ENCODE measurements at places on chromosomes 11 and 22. TPM values are rescaled to one million over a fixed set of nuclear protein-coding genes. Genes with fewer than 3 reads are reported as not detected.

DNA sequence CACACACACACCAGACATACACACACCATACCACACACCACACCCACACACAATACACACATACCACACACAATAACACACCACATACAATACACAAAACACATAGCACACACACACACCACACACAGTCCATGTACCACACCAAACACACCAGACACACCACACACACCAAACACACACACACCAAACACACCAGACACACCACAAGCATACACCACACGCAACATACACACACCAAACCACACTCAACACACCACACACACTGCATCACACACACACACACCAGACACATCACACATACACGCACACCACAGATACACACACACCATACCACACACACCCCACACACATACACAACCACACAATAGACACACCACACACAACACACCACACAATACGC is 54.8 kb downstream of the IGSF9B start:
- peaks cover 2% of the 10 kb centered on the region for H3K36me3 ChIP-seq
- no peaks in the 10 kb centered on the region for H3K27me3 ChIP-seq
- H3K27ac ChIP-seq = no peak overlapping the region
- no peak for DNase-seq

- no peaks in the 10 kb centered on the region for H3K36me3 ChIP-seq
- no peak overlapping the region for H3K4me3 ChIP-seq
- no peak overlapping the region for H3K27ac ChIP-seq
- H3K4me1 ChIP-seq = no peaks in the 10 kb centered on the region
Measured at GRCh38 chr11:21986361-21986760, 206.5 kb upstream of the ANO5 start.

DNA sequence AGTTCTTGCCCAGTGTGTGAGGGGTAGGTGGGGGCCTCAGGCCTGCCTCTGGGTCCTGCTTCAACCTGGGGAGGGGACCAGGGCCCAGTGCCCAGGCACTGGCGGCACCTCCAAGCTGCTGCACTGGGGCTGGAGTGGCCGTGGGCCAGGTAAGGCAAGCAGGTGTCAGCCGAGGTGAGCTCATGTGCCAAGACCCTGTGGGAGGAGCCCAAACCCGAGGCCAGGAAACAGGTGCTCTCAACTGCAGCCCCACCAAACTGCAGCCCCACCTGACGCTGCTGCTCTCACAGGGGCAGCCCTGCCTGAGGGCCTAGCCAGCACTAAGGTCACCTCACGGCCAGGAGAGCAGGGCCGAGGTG is 18.1 kb upstream of the GNB1L start:
- H3K4me1 ChIP-seq = no peaks in the 10 kb centered on the region
- no peaks in the 10 kb centered on the region for H3K36me3 ChIP-seq
- DNase-seq = no peak
- H3K4me3 ChIP-seq = no peak overlapping the region
- H3K27ac ChIP-seq = no peak overlapping the region
- H3K27me3 ChIP-seq = no peaks in the 10 kb centered on the region

DNA sequence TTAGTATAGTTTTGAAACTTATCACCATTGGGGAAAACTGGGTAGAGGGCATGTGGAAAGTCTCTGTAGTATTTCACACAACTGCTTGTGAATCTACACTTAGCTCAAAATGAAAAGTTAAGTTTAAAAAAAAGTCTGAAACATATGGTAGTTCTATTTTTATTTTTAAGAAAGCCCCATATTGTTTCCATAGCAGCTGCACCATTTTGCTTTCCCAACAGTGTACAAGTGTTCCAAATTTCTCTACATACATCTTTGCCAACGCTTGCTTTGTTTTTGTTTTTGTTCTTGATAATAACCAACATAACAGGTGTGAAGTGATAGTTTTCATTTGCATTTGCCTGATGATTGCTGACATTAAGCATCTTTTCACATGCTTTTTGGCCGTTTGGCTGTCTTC is 445.2 kb downstream of the FAM181B start:
- H3K36me3 ChIP-seq = no peaks in the 10 kb centered on the region
- DNase-seq = no peak
- H3K27me3 ChIP-seq = no peaks in the 10 kb centered on the region
- H3K27ac ChIP-seq = no peak overlapping the region
- H3K4me1 ChIP-seq = no peaks in the 10 kb centered on the region

DNA sequence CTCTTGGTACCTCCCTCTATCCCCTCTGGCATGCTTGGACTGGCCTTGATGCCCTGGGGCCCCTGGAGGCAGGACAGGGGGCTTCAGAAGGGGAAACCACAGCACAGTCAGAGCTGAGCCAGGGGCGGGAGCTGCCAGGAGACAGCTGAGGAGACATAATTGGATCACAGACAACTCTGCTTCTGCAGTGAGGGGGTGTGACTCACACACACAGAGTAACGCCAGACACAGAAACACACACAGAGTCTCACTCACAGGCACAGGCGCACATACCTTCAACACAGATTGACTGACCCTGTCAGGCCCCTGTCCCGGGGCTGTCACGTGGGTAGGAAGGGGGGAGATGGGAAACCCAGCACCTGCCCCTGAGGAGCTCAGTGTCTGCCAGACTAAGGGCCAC is 20.6 kb downstream of the STARD10 start:
- no peaks in the 10 kb centered on the region for H3K36me3 ChIP-seq
- no peaks in the 10 kb centered on the region for H3K27me3 ChIP-seq

GRCh38 chr11:11349106-11349825 is 3.8 kb downstream of the CSNK2A3 start:
- no peak overlapping the region for H3K4me3 ChIP-seq
- peaks cover 19% of the 10 kb centered on the region for H3K4me1 ChIP-seq
- no peak for DNase-seq
- H3K27ac ChIP-seq = no peak overlapping the region

DNA sequence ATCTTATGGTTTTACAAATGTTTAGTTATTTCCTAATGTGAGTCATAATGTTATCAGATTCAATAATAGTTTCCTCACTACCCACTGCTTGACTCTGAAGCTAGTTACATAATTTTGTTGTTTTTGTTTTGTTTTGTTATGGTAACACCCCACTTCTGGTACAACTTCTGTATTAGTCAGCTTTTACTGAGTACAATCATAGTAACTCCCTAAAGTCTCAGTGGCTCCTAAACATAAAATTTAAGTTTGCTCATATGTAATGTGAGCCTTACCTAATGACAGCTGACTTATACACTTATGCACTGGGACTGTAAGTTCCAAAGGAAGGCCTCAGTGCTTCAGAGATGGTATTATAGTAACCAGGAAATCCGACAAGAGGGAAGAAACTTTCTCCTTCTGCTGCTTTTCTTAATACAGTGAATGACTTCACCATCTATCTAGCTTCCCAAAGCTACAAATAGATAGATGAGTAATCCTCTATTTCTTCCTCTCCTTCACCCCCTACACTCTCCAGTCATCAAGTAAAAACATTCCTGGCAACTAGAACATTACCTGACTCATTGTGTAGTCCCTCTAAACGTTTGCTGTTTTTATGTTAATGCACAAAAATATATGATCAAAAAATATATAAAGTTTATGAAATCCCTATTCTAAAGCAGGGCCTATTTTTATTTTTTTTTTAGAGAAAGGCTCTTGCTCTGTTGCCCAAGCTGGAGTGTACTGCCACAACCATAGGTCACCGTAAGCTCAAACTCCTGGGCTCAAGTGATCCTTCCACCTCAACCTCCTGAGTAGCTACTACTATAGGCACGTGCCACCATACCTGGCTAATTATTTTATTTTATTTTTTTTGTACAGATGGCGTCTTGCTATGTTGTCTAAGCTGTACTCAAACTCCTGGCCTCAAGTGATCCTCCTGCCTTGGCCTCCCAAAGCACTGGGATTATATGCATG is 563.0 kb downstream of the SOX6 start:
- peaks cover 7% of the 10 kb centered on the region for H3K4me1 ChIP-seq
- H3K27me3 ChIP-seq = no peaks in the 10 kb centered on the region

GRCh38 chr11:66239998-66240780 is 28.2 kb upstream of the RAB1B start:
- H3K4me3 ChIP-seq = no peak overlapping the region
- H3K4me1 ChIP-seq = peaks cover 10% of the 10 kb centered on the region
- DNase-seq = no peak
- no peaks in the 10 kb centered on the region for H3K27me3 ChIP-seq
- peaks cover 33% of the 10 kb centered on the region for H3K36me3 ChIP-seq

DNA sequence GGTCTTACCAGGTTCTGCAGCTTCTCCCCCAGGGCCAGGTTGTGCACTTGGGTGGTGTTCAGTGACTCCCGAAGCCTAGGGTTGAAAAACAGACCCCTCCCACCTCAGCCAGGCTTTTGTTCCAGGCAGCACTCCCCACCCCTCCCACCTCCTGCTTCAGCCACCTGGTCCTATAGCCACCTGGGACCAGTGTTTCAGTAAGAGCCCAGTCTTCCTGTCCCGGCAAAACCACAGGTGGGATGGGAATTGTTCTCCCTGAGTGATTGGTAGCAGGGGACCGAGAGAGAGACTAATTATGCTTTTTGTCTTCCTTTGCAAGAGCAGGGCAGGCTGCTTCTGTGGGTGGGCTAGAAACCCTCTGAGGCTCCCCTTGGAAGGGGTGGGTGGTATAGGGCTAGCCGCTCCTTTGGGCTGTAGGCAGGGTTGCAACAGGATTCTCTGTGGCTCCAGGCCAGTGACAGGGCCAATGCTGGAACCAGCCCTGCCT is 8.5 kb upstream of the NAALADL1 start:
- no peaks in the 10 kb centered on the region for H3K27me3 ChIP-seq
- no peak overlapping the region for H3K4me3 ChIP-seq
- no peaks in the 10 kb centered on the region for H3K36me3 ChIP-seq
- H3K27ac ChIP-seq = no peak overlapping the region
- H3K4me1 ChIP-seq = no peaks in the 10 kb centered on the region

DNA sequence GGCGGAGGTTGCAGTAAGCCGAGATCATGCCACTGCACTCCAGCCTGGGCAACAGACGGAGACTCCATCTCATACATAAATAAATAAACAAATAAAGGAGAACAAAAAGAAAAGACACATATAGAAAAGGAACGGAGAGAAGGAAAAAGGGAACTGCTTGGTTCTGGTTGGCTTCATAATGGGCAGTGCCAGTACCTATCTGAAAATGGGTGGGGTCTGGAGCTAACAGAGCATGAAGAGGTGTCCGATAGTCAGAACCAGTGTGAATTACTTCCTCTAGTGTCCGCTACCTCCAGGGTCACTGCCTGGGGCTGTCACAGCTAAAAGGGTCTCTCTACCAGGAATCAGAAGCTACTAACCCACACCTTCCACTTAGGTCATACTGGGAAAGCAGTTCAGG is 27.2 kb upstream of the TTC28 start:
- no peak overlapping the region for H3K27ac ChIP-seq
- DNase-seq = no peak
- H3K4me3 ChIP-seq = no peak overlapping the region
- peaks cover 17% of the 10 kb centered on the region for H3K4me1 ChIP-seq

GRCh38 chr11:13229136-13229535 is 48.5 kb upstream of the BMAL1 start:
- H3K27ac ChIP-seq = no peak overlapping the region
- no peak for DNase-seq
- H3K27me3 ChIP-seq = no peaks in the 10 kb centered on the region
- no peak overlapping the region for H3K4me3 ChIP-seq

DNA sequence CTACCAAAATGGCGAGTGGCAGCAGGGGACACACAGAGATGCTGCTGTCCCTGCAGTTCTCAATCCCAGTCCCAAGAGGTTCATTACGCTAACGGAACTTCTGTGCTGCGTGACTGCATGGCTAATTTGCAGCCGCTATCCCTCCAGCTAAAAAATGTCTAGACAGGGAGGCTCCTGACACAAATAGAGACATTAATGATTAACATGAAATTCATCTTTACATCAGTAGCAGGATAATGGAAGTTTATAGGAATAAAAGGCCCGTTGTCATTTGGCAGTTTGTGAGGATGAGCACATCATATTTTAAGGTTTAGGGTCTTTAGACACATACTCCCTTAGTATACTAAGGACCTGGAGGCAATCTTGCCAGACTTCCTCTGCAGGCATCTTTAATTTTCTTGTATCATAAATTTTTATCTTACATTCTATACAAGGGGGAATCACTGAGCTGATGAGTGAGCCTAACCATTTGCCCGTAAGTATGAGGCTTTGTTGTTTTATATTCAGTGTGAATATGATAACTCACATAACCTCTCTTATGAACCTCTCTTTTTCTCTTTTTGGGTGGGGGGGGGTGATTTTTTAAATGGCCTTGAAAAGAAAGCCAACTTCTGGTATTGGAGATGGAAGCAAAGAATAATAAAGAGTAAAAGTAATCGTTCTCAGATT is 99.8 kb upstream of the OR9G4 start:
- H3K27me3 ChIP-seq = no peaks in the 10 kb centered on the region
- H3K4me3 ChIP-seq = no peak overlapping the region
- H3K36me3 ChIP-seq = no peaks in the 10 kb centered on the region
- no peak overlapping the region for H3K27ac ChIP-seq
- no peak for DNase-seq

DNA sequence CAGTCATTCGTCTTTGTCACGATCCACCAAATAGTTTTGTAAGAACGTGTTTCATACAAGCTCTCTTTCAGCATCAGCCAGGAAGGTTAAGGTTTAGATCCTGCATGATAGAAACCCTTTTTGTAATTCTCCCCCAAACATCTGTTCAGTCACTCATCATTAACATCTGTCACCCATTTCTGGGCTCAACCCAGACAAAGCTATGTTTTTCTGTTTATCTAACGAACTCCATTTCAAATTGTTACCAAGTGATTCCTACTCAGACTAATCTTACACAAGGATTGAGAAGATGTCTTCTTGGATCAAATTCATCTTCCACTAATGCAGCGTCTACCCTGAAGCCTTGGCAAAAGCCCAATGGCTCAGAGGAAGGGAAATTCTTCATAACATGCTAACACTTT is 58.8 kb downstream of the FZD4 start:
- H3K27me3 ChIP-seq = no peaks in the 10 kb centered on the region
- H3K4me3 ChIP-seq = no peak overlapping the region
- H3K36me3 ChIP-seq = no peaks in the 10 kb centered on the region
- H3K27ac ChIP-seq = no peak overlapping the region
- H3K4me1 ChIP-seq = peaks cover 10% of the 10 kb centered on the region

Gene PANX3
- total RNA-seq = not detected

Gene ADAMTS15
- 1.2 TPM for total RNA-seq

Gene PARVG
- total RNA-seq = 1.8 TPM

Gene PDGFD
- 2.2 TPM for total RNA-seq

Gene NCR3LG1
- total RNA-seq = 0.95 TPM

Gene FZD4
- 45.0 TPM for total RNA-seq

Data from gastrocnemius medialis (tissue), 4 donors.